ENCODE measurements at places on chromosomes 5 and 9. TPM values are rescaled to one million over a fixed set of nuclear protein-coding genes. Genes with fewer than 3 reads are reported as not detected.

The EPB41L4A gene
- total RNA-seq = 34.4 TPM

The PTGDS gene
- 305 TPM for total RNA-seq

The FOXD1 gene
- total RNA-seq = 0.78 TPM

The SH3RF2 gene
- total RNA-seq = 12.9 TPM
